ENCODE measurements at places on chromosomes 5 and 9.

GRCh38 chr5:118447350-118447749 is 541.0 kb downstream of the DTWD2 start:
- no peak for DNase-seq

DNA sequence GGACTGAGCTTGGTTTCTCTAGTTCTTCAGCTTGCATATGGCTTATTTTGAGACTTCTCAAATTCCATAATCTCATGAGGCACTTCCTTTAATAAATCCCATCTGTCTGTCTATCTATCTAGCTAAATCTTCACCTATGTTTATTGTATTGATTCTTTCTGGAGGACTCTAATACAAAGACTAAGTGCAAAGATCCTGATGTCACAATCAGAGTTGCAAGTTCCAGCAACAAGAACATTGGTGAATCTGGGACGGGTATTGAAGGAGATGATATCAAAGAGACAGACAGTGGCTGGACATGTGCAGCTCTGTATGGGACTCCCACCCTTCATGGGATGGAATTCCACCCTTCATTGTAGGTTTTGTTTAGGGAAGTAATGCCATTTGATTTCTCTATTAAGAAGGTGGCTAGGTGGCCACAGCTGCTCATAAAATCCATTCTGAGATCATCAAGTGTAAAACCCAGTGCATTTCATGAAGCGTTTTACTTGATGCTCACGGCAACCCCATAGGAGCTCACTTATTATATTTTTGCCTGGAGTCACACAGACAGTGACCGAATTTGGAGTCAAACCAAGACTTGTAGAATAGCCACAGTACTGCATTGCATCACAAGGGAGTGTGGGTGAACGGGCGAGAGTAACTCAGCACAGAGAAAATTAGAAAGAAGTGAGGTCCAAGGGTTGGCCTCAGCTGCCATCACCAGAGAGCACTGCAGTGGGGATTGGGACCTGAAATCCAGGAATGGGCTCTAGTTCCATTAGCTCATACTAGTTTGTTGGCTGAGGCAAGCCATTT is 24.9 kb downstream of the TAS2R1 start:
- no peak for DNase-seq

- no peak for DNase-seq
Observed at GRCh38 chr5:149694007-149694406, 36.1 kb upstream of the PPARGC1B start.

GRCh38 chr5:39116344-39117170 is 42.4 kb upstream of the RICTOR start:
- DNase-seq: no peak

DNA sequence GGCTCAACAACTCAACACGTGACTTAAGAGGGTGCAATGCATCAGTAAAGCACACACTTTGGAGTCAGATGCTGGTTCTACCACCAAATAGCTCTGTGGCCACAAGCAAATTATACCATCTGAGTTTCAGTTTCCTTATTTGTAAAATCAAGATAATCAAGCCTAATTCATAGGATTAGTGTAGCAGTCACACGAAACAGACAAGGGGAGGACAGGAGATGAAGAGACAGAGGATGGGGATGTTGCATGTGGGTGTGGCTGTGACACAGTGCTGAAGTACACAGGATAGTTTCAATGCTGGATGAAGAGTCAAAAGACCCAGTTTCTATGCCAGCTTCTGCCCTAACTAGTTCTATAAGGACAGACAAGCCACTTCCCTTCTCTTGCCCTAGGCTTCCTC is 60.2 kb downstream of the SPOCK1 start:
- no peak for DNase-seq

DNA sequence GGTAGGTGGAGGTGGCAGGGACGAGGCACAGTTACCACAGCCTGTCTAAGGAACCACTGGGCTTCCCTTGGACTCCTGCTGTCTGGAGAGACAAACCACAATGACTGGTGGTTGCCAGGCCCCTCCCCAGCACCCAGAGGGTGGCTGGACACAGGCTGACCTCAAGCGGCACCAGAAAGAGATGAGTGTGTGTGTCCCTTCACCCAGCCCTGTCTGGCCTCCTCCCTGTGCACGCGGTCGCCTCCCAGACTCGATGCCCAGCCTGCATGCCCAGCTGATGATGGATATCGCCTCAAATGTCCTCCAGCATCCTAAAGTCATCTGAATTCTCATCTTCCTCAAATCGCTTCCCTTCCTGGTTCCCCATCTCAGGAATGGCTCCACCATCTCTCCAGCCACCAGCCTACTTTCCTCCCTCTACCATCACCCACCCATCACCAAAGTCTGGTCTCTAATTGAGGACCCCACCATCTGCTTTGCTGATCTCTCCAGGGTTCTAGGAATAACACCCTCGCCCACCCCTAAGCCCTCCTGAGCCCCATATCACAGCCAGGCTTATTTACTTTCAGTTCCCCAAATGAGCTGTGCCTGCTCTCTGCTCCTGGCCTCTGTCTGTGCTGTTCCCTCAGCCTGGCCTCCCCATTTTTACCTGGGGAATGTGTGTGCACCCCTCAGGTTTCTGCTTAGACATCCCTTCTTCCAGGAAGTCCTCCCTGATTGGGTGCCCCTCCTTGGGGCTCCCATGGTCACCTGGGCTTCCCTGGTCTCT is 52.5 kb upstream of the GGTA1 start:
- no peak for DNase-seq
